ENCODE measurements at places on chromosomes 1 and 21. TPM values are rescaled to one million over a fixed set of nuclear protein-coding genes. Genes with fewer than 3 reads are reported as not detected.

GRCh38 chr1:246218686-246219085, 288.4 kb downstream of the SMYD3 start:
- DNase-seq = no peak

GRCh38 chr1:152777510-152778137, 2.7 kb downstream of the LCE1F start:
- no peak for DNase-seq

DNA sequence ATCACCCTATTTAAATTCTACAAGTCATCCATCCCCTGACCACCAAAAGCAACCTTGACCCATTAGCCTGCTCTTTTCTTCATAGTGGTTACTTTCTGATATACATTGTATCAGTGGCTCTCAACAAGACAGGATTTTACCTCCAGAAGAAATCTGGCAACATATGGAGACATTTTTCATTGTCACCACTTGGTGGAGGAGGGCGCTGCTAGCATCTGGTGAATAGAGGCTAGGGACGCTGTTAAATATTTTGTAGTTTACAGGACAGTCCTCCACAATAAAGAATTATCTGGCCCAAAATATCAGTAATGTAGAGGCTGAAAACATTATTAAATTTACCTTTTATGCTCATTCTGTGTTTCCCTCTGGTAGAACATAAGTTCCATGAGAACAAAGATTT, 6.1 kb downstream of the HSPA13 start:
- no peak for DNase-seq

- DNase-seq = no peak
These were observed 10.7 kb downstream of the HMGN2 start for GRCh38 chr1:26482921-26483320.

- DNase-seq = no peak
These were observed 9.0 kb upstream of the UBE2U start for GRCh38 chr1:64194168-64195080.

DNA sequence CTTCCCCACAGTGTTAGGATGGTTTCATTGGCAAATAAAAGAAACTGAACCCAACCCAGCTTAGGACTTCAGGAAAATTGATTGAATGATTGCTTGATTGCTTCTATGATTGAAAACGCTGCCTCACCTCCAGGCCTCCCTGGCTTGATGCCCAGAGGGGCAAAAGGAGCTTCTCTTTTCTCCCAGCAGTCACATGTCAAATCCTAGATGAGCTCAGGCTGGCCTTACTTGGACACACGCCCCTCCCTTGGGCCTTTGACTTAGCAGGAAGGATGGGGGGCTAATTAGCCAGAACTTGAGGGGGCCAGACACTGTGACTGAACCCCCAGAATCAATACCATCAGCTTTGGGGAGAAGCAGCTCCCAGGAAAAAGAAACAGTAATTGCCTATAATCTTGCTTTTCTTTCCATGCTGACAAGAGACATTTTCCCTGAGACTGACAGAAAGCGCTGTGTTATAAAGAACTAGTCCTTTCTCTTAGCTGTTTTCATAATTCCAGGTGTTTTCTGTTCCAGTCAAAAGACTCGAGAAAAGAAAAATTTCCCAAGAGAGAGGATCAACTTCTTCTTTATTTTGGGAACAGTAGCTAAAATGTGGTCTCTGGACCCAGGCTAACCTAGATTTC, 50.8 kb upstream of the ATP5PO start:
- no peak for DNase-seq

- no peak for DNase-seq
These were observed 15.5 kb upstream of the SERINC2 start for GRCh38 chr1:31397360-31398095.

DNA sequence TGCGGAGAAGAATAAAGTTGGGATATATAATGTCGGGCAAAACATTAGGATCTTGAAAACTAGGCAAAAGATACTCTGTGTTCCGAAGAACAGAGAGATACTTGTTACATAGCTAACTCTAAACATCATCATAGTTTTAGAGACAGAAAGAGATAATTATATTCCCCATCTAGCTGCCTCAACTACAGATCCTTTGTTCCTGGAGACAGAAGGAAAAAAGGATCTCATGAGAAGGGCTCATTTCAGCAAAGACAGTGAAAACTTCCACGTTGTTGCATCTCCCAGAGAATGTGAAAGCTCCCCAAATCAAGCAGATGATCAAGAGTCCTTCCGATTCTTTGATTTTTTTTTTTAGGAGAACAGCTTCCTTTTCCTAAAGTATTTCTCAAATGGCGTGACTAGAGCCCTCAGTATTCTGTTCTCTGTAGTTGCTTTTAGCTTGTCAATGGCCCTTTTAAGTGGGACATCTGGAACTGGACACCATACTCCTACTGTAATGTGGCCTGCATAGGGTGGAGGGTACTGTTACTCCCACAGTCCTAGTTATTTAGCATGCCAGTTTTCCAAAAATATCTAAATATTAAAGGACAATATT, 1048.2 kb downstream of the TTLL7 start:
- no peak for DNase-seq

DNA sequence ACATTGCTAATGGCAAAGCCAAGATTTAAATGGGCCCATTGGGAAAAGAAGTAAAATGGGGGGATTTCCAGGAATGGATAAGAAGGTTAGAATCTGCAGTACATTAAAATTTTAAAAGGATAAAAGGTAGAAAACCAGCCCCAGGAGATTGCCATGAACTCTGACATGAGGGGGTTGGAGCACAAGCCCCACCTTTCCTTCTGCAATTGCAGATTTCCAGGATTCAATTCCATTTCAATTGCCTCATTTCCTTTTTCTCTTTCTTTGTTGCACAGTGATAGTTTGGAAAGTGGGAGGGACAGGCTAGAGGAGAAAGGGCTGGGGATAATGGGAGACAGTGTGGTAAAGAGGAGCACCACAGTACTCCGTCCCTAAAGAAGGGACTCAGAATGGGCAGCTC, 238.5 kb upstream of the RAB4A start:
- peak; percentile 22 for DNase-seq

DNA sequence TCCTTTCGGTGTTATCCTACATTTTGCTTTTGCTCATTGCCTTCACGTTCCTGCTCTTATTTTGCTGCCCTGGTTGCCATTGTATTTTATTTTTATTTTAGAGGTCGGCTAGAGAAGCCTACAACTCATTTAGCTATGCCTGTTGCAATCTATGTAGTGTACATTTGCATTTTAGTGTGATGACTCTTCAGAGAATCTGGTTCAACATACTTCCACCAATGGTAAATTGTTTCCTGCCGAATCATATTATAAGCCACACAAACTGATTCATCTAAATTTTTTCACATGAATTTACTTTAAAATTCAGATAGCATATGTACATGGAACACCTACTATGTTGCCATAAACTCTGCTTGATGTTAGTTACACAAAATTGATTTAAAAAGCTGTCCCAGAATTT, 1596.9 kb downstream of the PLA2G4A start:
- DNase-seq = no peak

GRCh38 chr21:31230937-31231336, 113.1 kb downstream of the TIAM1 start:
- no peak for DNase-seq

- no peak for DNase-seq
These were observed 16.0 kb downstream of the TRIM11 start for GRCh38 chr1:228390649-228391048.

- no peak for DNase-seq
These were observed 1.7 kb downstream of the TRABD2B start for GRCh38 chr1:47995306-47996050.

- no peak for DNase-seq
These were observed 122.8 kb upstream of the C8B start for GRCh38 chr1:57088653-57089052.

DNA sequence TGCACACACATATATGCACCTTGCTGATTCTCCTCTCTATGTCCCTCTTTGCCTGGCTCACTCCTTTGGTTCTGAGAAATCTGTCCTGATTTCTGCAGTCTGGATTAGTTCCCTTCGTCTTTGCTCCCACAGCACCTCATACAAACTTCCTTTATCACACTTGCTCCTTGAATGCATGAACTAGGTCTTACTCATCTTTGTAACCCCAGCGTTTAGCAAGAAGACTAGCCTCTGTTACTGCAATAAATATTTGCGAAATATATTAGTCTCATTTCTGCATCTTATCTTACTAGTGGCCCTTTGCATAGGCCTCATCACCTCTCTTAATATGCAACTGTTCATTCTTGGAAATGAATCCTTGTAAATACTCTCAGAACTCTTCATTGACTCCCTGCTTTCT, 11.4 kb downstream of the SMYD2 start:
- DNase-seq = no peak

DNA sequence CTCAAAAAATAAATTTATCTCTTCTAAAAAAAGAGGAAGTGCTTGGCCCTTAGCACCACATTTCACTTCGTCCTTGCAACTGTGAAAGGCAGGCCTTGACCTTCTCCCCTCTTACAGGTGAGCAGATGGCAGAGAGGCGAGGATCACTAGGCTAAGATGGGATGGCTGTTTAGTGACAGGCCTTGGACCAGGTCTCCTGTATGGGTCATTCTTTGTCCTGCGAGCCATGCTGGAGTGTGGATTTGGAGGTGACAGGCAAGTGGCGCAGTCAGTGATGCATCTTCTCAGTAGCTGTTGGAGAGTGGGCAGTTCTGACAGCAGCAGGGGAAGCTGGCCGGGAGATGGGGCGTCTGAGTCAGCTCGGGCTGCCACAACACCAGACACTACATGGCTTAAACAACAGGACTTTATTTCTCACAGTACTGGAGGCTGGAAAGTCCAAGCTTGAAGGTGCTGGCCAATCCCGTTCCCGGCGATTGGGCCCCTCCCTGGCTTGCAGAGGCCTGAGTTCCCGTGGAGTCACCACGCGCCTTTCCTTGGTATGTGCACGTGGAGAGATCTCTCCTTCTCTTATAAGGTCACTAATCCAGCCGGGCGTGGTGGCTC, 16.5 kb downstream of the SLC27A3 start:
- DNase-seq = no peak

GRCh38 chr1:24540051-24540905, 15.6 kb upstream of the NCMAP start:
- no peak for DNase-seq

DNA sequence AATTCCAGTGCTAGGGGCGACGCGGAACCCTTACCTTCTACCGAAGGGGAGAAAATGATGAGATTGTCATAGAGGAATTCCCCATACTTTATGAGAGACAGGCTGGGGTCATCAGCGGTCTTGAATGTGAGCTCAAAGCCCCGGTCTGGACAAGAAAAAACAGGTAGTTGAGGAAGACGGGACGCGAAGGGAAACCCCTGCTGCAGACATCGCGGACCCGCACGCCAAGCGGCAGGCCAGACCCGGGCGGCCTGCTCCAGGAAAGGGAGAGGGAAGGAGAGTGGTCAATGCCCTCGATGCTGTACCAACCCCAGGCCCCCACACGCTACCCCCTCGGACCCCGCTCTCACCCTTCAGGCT, 342 bp downstream of the DDOST start:
- no peak for DNase-seq

GRCh38 chr1:176897350-176898236, 266.9 kb downstream of the ASTN1 start:
- DNase-seq = peak; percentile 17

- DNase-seq = no peak
These were observed 126.6 kb upstream of the PLPPR4 start for GRCh38 chr1:99137554-99138206.

DNA sequence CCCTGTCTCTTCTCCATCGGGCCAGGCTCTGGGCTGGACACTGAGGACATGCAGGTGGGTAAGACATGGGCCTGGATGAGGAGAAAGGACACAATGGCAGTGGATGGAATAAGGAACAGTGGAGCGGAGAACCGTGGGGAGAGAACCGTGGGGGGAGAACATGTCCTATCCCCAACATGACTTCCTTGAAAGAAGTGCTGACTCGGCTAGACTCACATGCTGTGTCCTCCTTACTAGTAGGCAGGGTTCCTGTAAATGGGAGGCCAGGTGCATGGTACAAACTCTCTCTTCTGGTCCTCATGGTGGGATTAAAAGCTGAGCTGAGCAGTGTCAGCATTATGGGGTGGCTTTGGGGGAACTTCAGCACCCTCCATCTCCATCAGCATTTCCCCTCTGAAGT, 137.4 kb upstream of the CSF3R start:
- DNase-seq = no peak

- no peak for DNase-seq
These were observed 71.1 kb upstream of the CD34 start for GRCh38 chr1:207981976-207982375.

GRCh38 chr1:8017495-8018197, 8.5 kb downstream of the ERRFI1 start:
- no peak for DNase-seq

DNA sequence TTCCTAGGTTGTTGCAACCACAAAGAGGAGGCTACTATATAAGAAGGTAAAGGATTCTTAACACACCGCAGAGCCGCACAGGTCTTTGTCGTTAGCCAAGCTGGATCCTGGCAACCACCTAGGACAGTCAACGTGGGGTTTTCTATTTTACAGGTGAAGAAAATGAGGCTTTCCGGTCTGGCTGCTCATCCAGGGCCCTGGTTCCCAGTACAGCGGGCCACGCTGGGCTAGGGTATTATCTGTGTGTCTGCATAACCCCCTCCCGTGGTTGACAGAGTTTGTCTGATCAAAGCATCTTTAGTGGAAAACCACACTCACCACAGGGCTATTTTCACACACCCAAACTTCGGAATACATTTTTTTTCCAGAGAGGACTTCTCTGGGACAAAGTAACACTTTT, 39.0 kb upstream of the PDE9A start:
- DNase-seq = no peak

DNA sequence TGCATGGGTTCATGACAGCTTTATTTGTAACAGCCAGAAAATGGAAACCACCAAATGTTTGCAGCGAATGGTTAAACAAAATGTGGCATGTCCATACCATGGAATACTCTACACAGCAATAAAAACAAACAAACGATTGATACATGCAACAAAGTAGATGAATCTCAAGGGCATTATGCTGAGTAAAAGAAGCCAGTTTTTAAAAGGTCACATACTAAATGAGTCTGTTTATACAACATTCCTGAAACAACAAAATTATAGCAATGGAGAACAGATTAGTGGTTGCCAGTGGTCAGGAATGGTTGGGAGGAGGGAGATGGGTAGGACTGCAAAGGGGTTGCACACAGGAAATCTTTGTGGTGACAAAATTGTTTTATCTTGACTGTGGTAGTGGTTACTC, 202.4 kb upstream of the UBE2U start:
- DNase-seq = no peak

GRCh38 chr21:35075546-35075945, 26.4 kb upstream of the RUNX1 start:
- DNase-seq = peak; percentile 20

GRCh38 chr1:41902664-41903063, 16.1 kb downstream of the HIVEP3 start:
- no peak for DNase-seq

The WLS gene
- 128 TPM for total RNA-seq

The ANKRD65 gene
- total RNA-seq = 0.07 TPM

The CR1L gene
- total RNA-seq = not detected

The TPTE gene
- total RNA-seq = not detected

The CD1B gene
- not detected for total RNA-seq

The EVI5 gene
- total RNA-seq = 63.3 TPM

The TSSK3 gene
- 0.20 TPM for total RNA-seq

The S100A8 gene
- total RNA-seq = not detected

The CASQ2 gene
- not detected for total RNA-seq

The CDC42SE1 gene
- total RNA-seq = 59.9 TPM

Data from pulmonary artery endothelial cell (primary cell).